ENCODE measurements at places on chromosomes 5 and 9.
A peak's percentile ranks its signal among the peaks of the same experiment; 100 is the strongest.

- H3K4me3 ChIP-seq: no peak overlapping the region
- no peaks in the 10 kb centered on the region for H3K27me3 ChIP-seq
- no peak for DNase-seq
- no peaks in the 10 kb centered on the region for H3K36me3 ChIP-seq
- H3K27ac ChIP-seq: no peak overlapping the region
- H3K4me1 ChIP-seq: peaks cover 4% of the 10 kb centered on the region
Measured at GRCh38 chr5:180696116-180696515, 43.7 kb downstream of the OR2Y1 start.

DNA sequence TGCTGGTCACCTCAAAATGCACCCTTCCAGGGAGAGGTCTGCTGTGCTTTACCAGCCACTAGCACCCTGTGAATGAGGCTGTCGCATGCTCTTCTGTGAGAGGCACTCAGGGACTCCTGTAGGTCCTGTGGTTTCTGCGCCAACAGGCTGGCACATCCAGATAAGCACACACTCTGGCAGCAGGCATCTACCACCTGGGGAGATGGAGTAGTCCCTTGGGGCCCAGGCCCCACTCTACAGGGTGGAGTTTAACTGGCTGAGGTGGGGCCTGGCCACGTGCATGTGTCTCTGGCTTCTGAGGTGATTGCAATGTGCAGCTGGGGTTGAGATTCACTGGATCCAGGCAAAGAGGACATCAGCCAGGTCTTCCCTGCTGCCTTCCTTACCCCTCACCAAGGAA is 32.3 kb downstream of the TMEM174 start:
- peaks cover 3% of the 10 kb centered on the region for H3K36me3 ChIP-seq
- H3K27ac ChIP-seq: no peak overlapping the region
- H3K4me3 ChIP-seq: no peak overlapping the region
- H3K4me1 ChIP-seq: peaks cover 2% of the 10 kb centered on the region
- DNase-seq: no peak
- peaks cover 72% of the 10 kb centered on the region for H3K27me3 ChIP-seq

- H3K27me3 ChIP-seq: no peaks in the 10 kb centered on the region
- peak overlapping the region; percentile 94 for H3K27ac ChIP-seq
- peak; percentile 87 for DNase-seq
- H3K4me1 ChIP-seq: peaks cover 86% of the 10 kb centered on the region
- peaks cover 14% of the 10 kb centered on the region for H3K36me3 ChIP-seq
Measured at GRCh38 chr5:157172403-157172802, 6.3 kb upstream of the GARIN3 start.

- H3K4me1 ChIP-seq: no peaks in the 10 kb centered on the region
- H3K4me3 ChIP-seq: no peak overlapping the region
- H3K27ac ChIP-seq: no peak overlapping the region
- DNase-seq: no peak
- no peaks in the 10 kb centered on the region for H3K27me3 ChIP-seq
Measured at GRCh38 chr9:107158321-107158720, 124.8 kb upstream of the RAD23B start.

DNA sequence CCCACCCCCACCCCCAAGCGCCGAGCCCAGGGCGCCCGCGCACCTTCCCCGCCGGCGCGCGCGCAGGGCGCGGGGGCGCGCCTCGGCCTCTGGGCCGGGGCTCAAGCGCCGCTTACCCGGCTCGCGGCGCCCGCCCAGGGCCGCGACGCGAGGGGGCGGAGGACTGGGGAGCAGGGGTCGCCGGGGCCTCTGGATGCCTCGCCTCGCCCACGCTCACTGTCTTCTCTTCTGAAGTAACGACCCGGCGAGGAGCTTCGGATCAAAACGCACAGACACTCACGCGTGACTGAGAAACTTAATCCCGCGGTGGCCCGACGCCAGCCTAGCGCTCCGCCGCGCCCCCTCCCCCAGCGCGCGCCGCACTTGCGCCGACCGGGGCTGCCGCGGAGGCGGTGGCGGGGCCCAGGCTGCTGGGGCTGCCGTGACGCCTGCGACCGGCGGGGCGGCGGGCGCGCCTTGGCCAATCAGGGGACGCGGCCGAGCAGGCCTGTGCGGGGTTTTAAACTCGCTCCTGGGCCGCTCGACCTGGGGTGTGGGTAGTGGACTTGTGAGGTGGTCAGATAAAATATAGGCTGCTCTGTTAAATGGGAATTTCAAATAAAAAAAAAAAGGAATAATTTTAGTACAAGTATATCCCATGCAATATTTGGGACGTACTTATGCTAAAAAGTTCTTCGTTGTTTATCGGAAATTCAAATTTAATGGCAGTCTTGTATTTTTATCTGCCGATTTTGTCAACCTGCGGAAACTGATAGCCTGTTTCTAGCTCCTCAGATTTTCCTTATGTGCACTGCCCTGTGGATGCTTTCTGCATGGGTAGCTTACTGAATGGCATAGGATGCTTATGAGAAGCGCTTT is at the start of gene MPDZ:
MPDZ (minus strand) TSS at position 409 of the 858 bp plus-strand sequence. CDS start 29,377 bp downstream, outside the sequence.
- H3K27me3 ChIP-seq: peaks cover 27% of the 10 kb centered on the region
- no peak within 1 kb of the TSS for H3K27ac ChIP-seq
- H3K4me3 ChIP-seq: no peak within 1 kb of the TSS
- H3K4me1 ChIP-seq: no peaks in the 10 kb centered on the region

DNA sequence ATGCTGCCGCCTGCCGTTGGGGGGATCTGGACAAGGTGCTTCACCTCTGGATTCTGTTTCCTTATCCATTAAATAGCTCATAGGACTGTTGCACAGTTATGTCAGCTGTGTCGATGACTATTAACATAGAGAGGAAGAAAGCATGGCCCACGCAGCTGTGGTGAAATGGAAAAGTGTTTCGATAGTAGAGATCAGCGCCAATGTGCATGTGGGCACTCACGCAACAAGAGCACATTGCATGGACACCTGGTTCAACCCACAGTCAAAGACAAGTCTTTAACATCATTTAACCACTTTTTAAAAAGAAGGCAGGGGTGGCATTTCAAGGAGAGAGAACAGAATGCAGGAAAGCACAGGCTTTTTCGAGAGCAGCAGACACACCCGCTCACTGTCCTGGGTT is 107.6 kb downstream of the ADCY2 start:
- no peaks in the 10 kb centered on the region for H3K36me3 ChIP-seq
- no peaks in the 10 kb centered on the region for H3K27me3 ChIP-seq
- H3K27ac ChIP-seq: no peak overlapping the region
- no peaks in the 10 kb centered on the region for H3K4me1 ChIP-seq

- DNase-seq: no peak
- H3K27ac ChIP-seq: no peak overlapping the region
- H3K4me3 ChIP-seq: no peak overlapping the region
- peaks cover 6% of the 10 kb centered on the region for H3K27me3 ChIP-seq
- no peaks in the 10 kb centered on the region for H3K4me1 ChIP-seq
- H3K36me3 ChIP-seq: no peaks in the 10 kb centered on the region
Measured at GRCh38 chr5:158976035-158976434, 123.7 kb downstream of the EBF1 start.

DNA sequence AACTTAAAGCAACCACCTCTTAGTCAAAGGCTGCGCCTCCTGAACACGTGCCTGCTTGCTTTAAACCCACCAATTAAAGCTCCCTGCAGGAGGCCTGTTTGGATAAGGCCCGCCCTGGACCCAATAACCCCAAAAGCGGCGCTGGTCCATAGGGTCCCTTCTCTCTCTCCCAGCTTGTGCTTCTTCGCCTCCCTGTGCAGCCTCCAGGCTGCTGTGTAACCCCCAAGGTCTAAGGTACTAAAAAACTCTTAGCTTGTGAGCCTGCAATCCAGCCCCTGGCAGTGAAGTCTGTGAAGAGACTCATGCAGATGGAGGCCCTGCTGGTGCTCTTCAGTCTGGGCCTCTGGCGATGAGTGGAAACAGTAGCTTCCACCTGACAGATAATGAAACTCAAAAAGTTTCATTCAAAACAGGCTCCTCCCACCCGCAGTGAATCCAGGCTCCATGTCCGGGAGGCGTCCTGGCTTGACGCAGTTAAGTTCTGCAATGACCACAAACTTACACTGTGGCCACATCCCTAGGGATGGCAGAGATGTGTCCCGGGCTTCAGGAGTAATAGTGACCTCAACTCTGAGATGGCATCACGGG is 97.3 kb downstream of the PRRT1B start:
- peak; percentile 45 for DNase-seq
- H3K27me3 ChIP-seq: no peaks in the 10 kb centered on the region
- peak overlapping the region; percentile 79 for H3K27ac ChIP-seq
- no peak overlapping the region for H3K4me3 ChIP-seq
- H3K4me1 ChIP-seq: peaks cover 22% of the 10 kb centered on the region

DNA sequence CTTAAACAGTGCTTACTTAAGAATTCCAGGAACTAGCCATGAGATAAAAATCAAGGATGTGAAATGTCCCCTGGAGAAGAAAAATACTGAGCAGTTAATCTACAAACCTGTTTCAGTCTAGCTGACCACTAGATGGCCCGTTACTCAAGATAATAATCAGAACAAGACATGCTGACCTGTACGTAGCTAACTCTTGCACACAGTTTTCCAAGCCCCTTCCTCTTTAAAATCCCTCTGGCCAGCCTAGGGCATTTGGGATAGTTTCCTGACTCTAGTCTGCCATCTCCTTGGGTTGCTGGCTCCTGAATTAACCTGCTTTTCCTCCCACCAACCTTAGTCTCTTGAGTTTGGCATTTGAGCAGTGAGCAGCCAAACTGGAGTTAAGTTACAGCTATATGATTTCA is 59.2 kb upstream of the TRAF1 start:
- peaks cover 8% of the 10 kb centered on the region for H3K27me3 ChIP-seq
- H3K4me3 ChIP-seq: no peak overlapping the region
- no peaks in the 10 kb centered on the region for H3K4me1 ChIP-seq
- no peak overlapping the region for H3K27ac ChIP-seq

- H3K27ac ChIP-seq: no peak overlapping the region
- H3K27me3 ChIP-seq: no peaks in the 10 kb centered on the region
- no peaks in the 10 kb centered on the region for H3K36me3 ChIP-seq
- no peak for DNase-seq
- H3K4me1 ChIP-seq: no peaks in the 10 kb centered on the region
Measured at GRCh38 chr5:6302075-6302474, 76.3 kb downstream of the MED10 start.

- H3K27ac ChIP-seq: no peak overlapping the region
- H3K27me3 ChIP-seq: no peaks in the 10 kb centered on the region
- H3K4me1 ChIP-seq: no peaks in the 10 kb centered on the region
Measured at GRCh38 chr5:155004138-155004744, 9.3 kb upstream of the KIF4B start.

- peaks cover 3% of the 10 kb centered on the region for H3K27me3 ChIP-seq
- no peak overlapping the region for H3K27ac ChIP-seq
- H3K4me1 ChIP-seq: peaks cover 2% of the 10 kb centered on the region
- peak overlapping the region; percentile 59 for H3K4me3 ChIP-seq
- DNase-seq: peak; percentile 68
Measured at GRCh38 chr5:77076961-77077828, 9.9 kb downstream of the ZBED3 start.

- H3K27ac ChIP-seq: no peak overlapping the region
- no peak for DNase-seq
- H3K27me3 ChIP-seq: peaks cover 13% of the 10 kb centered on the region
- no peaks in the 10 kb centered on the region for H3K36me3 ChIP-seq
- peaks cover 26% of the 10 kb centered on the region for H3K4me1 ChIP-seq
Measured at GRCh38 chr5:36722900-36723299, 116.5 kb downstream of the SLC1A3 start.
